Activated naive CD4-positive, alpha-beta T cell (primary cell): ENCODE measurements at places on chromosomes 1 and 21.

GRCh38 chr1:112702067-112702395 lies 4.9 kb downstream of the RHOC start:
- DNase-seq: no peak

DNA sequence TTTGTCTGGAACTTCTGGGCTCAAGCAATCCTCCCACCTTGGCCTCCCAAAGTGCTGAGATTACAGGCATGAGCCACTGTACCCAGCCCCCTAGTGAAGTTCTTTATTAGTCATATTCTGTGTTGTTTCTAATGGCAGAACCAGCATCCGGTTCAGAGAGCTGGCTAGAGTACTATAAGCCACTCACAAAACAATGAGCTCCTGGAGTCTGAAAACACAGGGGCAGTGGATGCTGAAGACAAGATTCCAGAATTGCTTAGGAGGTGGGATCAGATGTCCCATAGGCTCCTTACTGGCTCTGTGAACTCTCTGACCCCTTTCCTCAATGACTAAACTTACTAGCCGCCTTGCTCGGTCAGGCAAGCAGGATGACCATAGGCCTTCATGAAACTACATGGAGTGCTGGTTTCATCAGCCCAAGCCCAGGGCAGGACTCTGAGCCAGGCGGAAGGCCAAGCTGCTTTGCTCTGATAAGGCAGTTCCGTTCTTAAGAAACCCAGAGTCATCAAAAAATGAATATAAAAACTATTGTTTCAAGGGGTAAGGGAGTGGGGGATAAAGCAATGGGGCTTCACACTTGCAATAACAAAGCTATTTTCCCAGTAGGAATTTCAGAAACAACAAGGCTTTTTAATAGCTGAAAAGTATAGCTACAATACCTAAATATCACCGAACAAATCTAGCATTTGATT lies 8.1 kb downstream of the MTHFR start:
- DNase-seq: no peak

GRCh38 chr1:180196436-180197003 lies 33.5 kb upstream of the LHX4 start:
- no peak for DNase-seq

DNA sequence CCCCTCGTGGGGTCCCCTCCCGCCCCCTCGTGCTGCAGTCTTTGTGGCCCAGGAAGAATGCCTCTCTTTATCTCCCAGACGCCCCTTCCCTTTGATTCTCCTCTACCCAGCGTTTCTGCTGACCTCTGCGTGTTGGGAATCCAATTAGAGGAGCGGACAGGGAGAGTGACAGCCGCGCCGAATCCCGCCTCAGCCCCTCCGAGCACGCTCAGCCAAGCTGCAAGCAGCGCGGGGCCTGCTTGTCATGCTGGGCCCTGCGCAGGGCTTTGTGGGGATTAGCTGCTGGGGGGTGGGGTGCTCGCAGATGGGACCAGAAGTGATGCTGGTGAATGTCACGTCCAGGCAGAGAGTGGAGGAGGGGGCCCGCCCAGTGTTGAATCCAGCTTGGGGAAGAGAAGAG lies 91.1 kb downstream of the EPHB2 start:
- DNase-seq: no peak

- no peak for DNase-seq
Observed at GRCh38 chr1:248007778-248008177, 5.7 kb upstream of the OR2L5 start.

- DNase-seq: no peak
Observed at GRCh38 chr1:56426587-56427381, 152.6 kb downstream of the PLPP3 start.

- DNase-seq: peak; percentile 34
Observed at GRCh38 chr1:113929750-113930498, 800 bp downstream of the HIPK1 start.

GRCh38 chr1:30638811-30639210 lies 84.6 kb downstream of the MATN1 start:
- DNase-seq: no peak

DNA sequence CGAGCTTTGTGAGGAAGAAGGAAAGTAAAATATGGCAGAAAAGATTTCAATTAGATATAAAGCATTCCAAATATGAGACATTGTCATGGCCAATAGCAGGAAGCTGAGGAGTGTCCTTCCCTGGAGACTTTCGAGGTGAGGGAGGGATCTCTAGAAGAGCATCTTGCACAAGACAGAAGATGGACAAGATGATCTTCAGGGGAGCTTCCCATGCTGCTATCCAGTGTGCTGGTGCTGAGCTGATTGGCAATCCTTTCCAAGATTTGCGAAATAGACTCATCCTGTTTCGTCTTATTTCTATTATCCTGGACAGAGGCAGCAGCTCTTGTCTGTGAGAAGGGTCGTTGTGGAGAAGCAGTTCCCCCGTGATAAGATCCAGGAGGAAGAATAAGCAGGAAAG lies 342.0 kb upstream of the CAMK1G start:
- DNase-seq: no peak

GRCh38 chr1:234608911-234609690 lies 877 bp downstream of the IRF2BP2 start:
- peak; percentile 43 for DNase-seq

DNA sequence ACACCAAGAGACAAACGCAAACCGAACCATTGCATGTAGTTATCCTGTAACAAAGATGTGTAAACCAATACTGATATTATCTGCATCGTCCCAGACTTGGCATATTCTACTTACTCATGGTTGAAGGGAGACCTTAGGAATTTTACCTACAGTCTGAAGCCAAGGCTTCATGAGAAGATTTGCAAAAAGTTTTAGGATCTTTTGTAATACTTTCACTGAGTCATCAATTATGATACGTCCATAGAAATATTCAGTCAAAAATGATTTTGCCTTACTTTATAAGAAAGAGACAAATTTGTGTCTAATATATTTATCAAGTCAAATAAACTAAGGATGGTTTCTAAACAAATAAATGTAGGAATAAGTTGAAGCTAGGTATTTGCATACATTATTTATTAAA lies 1176.1 kb upstream of the ADGRL2 start:
- no peak for DNase-seq

DNA sequence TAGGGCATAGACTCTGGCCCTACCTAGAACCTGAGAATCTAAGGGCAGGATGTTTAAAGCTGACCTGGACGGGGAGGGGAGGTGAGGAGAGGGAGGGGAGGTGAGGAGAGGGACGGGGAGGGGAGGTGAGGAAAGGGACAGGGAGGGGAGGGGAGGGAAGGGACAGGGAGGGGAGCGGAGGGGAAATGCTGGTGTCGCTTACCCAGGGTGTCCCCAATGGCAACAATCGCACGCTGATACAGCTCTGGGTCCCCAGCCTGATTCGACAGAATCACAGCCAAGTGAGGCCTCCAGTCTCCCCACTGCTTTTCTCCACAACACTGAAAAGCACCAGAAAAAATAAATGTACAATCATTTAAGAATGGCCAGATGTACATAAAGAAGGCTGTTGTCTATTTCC lies 22.2 kb downstream of the SEC16B start:
- no peak for DNase-seq

DNA sequence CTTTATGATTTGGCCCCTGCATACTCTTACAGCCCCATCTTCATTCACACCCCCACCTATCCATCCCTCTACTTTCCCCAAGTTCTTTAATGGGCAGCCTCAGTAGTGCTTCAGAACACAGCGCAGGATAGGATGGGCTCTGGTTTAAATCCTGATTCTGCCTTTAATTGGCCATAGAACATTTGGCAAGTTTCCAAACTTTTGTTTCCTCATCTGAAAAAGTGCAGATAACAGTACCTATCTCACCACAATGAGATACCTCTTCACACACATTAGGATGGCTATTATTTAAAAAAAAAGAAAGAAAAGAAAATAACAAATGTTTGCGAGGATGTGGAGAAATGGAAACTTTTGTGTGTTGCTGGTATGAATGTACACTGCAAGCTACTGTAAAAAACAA lies 142.5 kb upstream of the VANGL1 start:
- DNase-seq: no peak

- DNase-seq: no peak
Observed at GRCh38 chr1:198780376-198780775, 141.5 kb downstream of the PTPRC start.

GRCh38 chr1:31786366-31787060 lies 22.4 kb upstream of the ADGRB2 start:
- DNase-seq: no peak

- DNase-seq: no peak
Observed at GRCh38 chr1:3393987-3394920, 60.2 kb upstream of the ARHGEF16 start.

- DNase-seq: peak; percentile 60
Observed at GRCh38 chr1:24555591-24556413, at the start of gene NCMAP. TSS of gene NCMAP (plus strand) at chr1:24556087. CDS start at chr1:24595431, 39,344 bp downstream.

DNA sequence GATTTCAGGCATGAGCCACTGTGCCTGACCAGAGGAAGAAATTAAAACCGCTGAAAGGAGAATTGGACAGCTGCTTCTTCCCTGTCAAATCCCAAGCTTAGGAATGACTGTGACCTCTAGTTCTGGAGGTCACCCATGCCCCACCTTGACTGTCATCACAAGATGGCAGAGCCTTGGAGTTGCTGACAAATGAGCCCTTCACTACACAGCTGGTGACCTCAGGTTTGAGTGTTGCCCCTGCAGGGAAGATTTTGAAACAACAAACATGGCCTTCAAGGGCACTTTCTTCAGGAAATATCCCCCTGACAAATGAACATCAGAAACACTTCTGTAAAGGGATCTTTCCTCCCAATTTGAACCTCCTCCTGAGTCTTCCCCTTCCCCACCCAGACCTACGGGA lies 6.9 kb upstream of the SLC45A3 start:
- no peak for DNase-seq

DNA sequence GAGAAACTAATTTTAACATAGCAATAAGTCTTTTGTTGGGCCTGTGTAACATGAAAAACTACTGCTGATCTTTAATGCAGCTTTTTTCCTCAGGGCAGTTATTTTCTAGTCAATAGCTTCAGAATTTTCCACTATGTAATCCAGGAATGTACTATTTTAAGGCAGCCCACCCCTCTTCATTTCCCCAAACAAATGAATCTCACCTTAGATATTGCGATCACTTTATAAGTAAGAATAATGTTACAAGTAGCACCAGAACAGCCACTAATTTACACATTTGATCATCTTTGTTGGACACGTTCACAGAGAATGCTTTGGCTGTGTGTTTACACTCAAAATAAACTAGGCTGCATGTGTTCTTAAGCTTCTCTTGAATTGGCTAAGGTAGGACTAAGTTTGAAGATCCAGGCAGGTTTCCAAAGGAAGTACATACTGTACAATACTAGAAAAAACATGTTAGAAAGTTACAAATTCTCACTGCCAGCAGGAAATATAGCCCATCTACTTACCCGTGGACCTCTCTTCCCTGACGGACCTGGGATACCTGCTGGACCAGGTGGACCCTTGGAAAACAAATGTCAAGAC lies 41.7 kb downstream of the COL24A1 start:
- no peak for DNase-seq

DNA sequence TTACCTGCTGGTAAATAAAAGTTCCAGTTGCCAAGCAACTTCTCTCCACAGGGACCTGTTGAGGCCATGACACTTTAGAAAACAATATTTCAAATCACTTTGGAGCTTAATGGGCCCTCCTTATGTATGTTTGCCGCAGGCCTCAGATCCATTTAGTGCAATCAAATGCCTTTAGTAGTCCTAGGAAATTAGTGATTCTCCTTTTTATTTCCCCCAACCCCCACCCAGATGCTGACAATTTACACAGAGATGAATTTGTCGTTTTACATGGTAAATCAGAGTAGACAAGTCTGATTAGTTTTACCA lies 83.6 kb downstream of the CLIC4 start:
- no peak for DNase-seq

DNA sequence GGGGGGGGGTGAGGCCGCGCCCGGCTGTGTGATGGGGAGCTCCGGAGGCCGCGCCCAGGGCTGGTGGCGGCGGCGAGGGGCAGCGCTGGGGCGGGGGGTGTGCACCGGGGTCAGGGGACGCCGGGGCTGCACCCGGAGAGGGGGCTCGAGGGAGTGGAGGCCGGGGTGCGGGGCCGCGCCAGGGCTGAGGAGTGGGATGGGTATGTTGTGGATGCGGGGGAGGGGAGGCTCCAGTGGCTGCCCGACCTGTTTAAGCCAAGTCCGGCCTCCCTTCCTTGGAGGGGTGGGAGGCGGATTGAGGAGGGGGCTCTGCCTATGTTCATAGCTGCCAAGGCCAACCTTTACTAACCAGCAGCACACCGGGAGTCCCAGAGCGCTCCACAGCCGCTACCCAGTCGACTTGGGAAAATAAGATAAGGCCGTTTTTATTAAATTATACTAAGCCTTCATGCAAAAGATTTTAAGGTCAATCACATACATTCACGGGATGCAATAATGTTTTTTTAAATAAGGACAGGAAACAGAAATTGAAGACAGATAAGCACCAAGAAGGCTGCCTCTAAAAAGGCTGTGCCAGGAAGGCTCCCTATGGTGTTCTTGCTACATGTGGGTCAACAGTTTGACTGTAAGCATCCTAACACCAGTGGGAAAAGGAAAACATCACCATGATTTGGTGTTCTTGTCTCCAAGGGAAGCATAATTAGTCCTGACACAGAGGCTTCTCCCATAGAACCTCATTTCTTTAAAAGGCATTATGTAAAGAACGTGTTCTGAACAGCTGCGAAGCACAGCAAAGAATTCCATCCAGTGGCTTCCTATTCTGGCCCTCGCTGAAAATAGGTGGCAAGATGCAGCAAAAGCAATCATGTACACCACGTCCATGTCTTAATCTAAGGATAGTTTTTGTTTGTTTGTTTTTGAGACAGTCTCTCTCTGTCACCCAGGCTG lies 626 bp upstream of the HLCS start:
- no peak for DNase-seq

- DNase-seq: no peak
Observed at GRCh38 chr1:180143359-180143758, 11.3 kb upstream of the QSOX1 start.

DNA sequence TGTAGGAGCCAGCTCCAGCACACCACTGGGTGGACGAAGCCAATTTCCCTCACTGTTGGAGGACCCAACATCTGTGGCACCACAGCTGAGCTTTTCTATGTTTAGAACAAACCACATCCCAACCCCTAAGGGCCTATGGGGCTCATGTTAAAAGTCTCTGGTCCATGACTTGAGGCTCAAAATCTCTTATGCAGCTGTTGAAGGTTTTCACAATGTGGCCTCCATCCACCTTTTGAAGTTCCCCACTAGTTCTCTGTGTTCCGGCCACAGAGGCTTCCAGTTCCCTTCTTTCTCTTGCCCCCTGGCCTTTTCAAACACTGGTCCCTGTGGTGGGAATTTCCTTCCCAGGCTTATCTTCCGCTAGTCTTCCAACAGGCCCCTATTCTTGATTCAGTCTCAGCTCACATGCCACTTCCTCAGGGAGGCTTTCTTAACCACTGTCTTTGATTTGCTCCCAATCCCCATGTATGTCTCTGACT lies 3.9 kb upstream of the IFNLR1 start:
- DNase-seq: no peak

GRCh38 chr1:156421062-156421938 lies 52.3 kb downstream of the RHBG start:
- DNase-seq: no peak
